ENCODE measurements at places on chromosomes 16 and 17.

DNA sequence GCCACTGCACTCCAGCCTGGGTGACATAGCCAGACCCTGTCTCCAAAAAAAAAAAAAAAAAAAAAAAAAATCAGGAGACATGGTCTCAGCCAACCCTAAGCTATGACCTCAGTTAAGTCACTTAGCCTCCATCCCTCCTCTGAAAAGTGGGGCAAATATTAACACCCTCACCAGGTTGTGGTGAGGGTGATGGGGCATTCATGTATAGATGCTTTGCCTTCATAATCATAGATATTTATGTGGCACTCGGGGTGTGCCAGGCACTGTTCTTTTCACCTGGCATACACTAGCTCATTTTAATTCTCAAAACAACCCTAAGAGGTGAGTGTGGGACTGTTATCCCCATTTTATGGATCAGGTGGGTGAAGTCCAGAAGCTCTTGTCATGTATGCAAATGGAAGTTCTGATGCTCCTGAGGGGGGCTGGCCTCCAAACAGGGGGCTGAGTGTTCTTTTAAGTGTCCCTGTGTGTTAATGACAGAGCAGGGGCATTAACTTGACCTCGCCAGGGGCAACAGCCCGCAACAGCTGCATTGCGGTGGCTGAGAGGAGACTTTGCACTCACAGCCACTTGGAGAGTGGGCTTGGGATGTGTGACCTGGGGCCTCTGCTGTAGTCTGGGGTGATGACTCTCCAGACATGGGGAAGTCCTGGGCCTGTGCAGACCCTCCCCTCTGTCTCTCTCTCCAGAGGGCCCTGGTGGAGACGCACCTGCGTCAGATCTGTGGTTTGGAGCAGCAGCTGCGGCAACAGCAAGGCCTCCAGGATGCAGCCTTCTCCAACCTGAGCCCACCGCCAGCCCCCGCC lies 4.1 kb downstream of the TBKBP1 start:
- no peak for DNase-seq

DNA sequence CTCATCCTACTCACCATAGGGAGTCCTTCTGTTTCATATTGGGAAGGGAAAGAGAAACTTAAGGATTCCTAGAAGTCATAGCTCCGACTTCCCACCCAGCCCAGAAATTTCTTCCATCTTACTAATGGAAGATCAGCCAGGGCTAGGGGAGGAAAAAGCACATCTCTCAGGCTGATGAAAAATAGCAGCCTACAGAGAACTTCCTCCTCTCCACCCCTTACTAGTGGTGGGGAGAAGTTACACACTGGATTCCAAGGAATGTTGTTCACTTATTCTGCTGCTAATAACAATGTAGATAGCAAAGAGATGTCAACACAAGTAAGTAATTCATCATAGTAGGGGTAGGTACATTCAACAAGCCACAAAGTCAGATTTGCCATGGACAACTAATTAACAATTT lies 94.4 kb downstream of the SPACA3 start:
- no peak for DNase-seq

GRCh38 chr16:57089406-57089805 lies 3.0 kb upstream of the CPNE2 start:
- no peak for DNase-seq

- no peak for DNase-seq
Observed at GRCh38 chr17:67628580-67629013, 89.1 kb upstream of the NOL11 start.

- no peak for DNase-seq
Observed at GRCh38 chr17:75010683-75011400, 1.6 kb upstream of the MRPL58 start.

GRCh38 chr17:68512960-68513474 lies 787 bp downstream of the PRKAR1A start:
- DNase-seq: no peak

- DNase-seq: no peak
Observed at GRCh38 chr16:87418644-87419043, 26.5 kb downstream of the MAP1LC3B start.

- DNase-seq: no peak
Observed at GRCh38 chr16:48862087-48862532, 252.1 kb upstream of the N4BP1 start.

GRCh38 chr16:82882982-82883835 lies 256.4 kb downstream of the CDH13 start:
- no peak for DNase-seq

GRCh38 chr17:321386-321941 lies 31.1 kb downstream of the RPH3AL start:
- DNase-seq: no peak

DNA sequence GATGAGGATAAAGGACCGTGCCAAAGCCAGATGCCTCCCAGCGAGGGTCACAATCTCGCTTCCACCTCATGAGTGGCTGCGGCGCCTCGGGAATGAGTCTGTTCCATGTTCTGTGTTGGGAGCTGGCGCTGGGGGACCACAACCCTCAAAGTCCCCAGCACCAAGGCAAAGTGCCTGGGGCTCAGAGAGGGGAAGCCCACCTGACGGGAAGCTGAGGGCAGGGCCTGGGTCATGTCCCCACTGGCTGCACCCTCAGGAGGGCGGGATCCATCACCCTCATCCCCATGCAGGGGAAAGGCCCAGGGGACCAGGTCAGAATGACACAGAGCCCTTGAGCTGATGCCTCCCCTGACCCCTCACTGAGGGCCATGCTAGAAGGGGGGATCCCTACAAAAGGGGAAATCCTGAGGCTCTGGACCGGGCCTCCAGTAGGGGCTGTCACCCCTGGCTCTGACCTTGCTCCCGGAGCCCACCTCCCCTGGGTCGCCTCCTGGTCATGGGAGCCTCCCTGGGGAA lies 151.3 kb upstream of the PLCG2 start:
- no peak for DNase-seq

GRCh38 chr17:61863801-61864126 lies 436 bp upstream of the BRIP1 start:
- DNase-seq: no peak

DNA sequence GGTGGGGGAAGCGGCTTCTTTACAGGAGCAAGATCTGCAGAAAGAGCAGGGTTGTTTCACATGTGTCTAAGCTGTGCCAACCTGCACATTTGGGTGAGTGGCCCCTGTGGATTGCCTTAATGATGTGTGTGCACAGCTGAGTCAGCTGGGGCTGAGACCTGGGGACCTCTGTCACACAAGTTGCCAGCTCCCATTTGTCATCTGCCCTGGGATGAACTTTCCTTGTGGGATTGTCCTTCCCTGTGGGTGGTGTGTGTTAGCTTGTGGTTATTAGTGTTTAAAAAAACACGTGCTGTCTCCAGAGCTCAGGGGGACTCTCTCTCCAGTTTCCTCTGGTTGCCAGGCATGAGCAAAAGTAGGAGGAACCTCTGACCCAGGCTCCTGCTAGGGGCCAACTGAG lies 400.5 kb upstream of the CCL2 start:
- DNase-seq: no peak

DNA sequence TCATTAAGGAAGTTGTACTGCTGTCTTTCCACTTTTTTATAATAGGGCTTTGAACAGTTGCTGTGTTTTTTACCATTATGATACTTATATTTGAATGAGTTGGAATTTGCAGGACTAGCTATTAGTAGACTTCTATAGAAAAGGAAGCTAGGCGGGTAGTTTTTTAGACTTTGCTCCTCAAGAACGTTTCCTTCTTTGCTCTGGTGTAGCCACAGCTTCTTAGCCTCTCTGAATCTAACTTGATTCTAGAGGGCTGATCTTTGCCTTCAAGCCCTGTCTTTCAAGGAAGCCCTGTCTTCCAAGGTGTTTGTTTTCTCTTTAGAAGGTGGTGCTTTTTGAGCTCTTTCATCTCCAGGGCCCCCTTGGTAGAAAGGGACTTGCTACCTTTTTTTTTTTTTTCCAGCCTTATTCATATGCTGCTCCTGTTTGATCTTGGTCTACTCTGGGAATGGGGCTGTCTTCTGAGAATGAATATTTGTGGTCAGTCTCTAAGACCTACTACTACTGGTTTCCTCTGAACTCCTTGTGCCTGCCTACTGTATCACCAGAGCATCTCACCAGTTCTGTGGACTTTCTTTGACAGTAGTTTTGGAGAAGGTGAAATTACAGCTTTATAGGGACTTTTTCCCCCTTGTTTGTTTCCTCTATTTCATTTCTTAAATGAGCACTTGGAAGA lies 52.3 kb upstream of the RASL10B start:
- DNase-seq: no peak

- no peak for DNase-seq
Observed at GRCh38 chr16:3472878-3473595, 22.3 kb downstream of the C16orf90 start.

GRCh38 chr17:44327715-44328449 lies 3.3 kb upstream of the SLC25A39 start:
- no peak for DNase-seq

DNA sequence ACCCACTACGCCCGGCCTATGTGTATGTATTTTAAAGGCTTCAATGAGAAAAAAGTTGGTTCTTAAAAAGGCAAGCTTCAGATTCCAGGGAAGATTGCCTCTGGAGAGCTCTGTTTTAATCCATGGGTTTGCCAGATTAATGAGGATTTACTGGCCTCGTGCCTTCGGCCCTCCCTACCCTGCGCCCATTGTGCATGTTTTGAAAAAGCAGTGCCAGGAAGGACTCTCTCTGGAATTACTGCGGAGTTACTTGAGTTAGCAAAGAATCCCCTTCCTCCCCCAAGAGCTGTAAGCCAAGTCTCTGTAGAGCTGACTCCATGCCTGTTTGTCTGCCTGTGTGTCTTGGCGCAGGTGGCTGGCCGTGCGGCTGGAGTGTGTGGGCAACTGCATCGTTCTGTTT lies 98.9 kb downstream of the ABCC6 start:
- DNase-seq: no peak

DNA sequence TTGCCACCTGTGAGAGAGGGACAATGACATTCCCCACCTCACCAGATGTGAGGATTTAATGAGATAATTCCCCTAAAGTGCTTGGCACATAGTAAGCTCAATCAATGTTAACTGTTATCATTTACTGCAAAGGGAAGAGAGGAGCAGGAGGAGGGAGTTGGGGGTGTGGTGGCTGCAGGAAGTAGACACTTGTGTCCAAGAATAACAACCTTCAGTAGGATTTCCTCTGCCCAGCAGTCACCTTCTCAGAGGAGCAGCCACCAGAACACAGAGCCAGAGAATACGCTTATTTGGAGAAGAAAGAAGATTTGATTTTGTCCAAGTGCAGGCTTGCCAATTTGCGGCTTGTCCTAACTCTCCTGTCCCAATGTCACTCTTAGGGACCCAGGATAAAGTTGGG lies 10.2 kb downstream of the CBX4 start:
- no peak for DNase-seq

- no peak for DNase-seq
Observed at GRCh38 chr17:35726953-35727460, 4.4 kb upstream of the RASL10B start.

DNA sequence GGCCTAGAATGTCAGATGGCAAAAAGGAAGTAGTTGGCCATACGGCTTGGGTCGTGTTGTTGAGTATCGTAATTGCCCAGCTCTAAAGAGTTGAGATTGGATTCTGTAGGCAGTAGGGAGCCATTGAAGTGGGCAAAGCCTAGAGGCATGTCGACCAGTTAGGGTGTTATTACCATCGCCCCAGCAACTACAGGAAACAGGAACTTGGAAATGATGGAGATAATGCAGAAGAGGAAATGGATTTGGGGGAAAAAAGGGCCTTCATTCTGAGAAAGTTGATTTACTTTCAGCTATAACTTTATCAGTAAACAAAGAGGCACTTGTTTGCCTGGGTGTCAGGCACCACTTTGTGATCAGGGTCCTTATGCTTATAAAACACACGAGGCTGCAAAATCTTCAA lies 52.6 kb downstream of the COX10 start:
- no peak for DNase-seq

DNA sequence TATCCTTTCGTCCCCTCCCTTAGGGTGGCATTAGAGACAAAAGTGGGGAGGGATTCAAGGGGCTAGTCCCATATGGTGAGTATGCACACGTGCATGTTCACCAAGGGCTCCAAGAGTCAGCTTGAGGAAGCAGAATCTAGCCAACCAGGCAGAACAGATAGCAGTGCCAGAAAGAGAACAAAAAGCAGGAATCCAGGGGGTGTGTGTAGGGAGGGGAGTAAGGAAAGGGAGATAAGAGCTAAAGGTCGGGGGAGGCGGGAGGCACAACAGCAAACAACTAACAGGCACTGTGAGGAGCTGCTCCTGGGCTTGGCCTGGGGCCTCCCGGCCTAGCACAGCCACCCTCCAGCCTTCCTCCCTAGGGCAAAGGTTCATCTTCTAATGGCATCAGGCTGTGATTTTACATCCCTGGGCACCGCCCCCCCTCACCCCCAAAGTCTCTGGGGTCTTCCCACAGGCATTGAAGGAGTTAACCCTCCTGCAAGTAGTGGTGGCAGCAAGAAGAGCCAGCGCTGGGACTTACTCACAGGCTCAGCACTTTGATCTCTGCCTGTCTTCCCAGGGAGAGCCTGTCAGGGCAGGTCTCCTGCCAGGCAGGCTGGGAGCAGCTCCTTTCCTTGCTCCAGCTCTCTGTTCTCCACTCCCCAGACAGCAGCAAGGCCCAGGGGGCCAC lies 12.4 kb upstream of the SUPT4H1 start:
- DNase-seq: no peak

GRCh38 chr16:74094962-74095361 lies 201.7 kb upstream of the PSMD7 start:
- DNase-seq: no peak

DNA sequence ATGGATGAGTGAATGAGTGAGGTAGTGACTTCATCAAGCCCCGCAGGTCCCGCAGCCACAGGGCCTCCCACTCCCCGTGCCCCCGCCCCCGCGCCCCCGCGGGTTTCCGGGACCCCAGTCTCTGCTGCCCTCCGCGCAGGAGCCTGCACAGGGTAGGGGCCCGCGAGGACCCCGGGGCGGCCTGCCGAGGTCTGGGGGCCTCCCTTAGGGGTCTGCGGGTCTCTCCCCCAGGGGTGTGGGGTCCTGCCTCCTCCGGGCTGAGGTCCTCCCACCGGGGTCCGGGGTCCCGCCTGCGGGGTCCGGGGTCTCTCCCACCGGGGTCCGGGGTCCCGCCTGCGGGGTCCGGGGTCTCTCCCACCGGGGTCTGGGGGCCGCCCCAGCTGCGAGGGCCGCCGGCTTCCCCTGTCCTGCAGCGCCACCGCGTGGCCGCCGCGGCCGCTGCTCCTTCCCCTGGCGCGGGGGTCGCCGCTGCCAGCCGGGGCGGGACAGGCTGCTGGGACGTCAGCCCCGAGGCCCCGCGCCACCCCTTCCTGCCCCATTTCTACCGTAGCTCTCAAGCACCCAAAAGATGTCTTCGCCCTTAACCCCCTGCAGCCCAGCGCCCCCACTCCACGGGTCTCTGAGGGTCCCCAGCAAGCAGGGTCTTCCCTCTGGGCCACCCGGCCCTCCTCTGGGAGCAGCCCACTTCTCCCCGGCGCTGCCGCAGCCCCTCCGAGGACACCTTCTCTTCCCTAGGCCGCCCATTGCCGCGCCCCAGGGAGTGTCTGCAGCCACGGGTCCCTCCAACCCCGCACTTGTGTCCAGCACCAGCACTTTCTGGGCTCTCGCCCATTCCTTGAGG lies 10.4 kb upstream of the CHMP6 start:
- DNase-seq: no peak

GRCh38 chr17:42868338-42868737 lies 17.3 kb downstream of the AOC3 start:
- DNase-seq: no peak

GRCh38 chr16:85204242-85205010 lies 92.2 kb upstream of the CIBAR2 start:
- DNase-seq: no peak

Data from stimulated activated CD8-positive, alpha-beta memory T cell treated with anti-CD3 and anti-CD28 coated beads, Interleukin-4, amount 100 ng/mL, for 1 hour (primary cell).